ENCODE measurements at places on chromosomes 3 and 15.

DNA sequence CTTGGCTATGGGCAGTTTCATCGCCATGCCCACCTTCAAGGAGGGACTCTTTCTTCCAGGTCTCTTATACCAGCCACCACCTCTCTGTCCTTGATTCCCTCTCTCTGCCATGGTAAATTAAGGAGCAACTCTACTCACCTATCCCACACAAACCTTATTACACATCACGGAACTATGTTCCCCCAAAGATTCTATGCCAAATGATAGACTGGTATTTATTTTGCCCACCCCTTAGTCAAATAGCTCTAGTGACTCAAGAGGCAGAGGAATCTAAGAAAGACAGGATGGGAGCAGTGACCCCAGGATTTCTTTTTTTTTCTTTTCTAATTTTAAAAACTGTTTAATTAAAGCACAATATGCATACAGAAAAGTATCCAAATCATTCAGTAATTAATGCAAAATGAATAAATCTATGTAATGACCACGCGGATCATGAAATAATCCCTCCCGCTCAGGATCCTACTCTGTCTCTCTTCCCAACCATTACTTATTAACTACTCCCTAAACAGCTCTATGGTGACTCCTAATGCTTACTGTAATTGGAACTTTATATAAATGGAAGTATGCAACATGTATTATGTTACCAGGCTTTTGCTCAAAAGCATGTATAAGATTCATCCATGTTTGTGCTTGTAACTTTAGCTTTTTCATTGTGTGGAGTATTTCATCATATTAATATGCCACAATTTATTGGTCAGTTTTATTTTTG, 410.8 kb upstream of the RASGRP1 start:
- DNase-seq: no peak

DNA sequence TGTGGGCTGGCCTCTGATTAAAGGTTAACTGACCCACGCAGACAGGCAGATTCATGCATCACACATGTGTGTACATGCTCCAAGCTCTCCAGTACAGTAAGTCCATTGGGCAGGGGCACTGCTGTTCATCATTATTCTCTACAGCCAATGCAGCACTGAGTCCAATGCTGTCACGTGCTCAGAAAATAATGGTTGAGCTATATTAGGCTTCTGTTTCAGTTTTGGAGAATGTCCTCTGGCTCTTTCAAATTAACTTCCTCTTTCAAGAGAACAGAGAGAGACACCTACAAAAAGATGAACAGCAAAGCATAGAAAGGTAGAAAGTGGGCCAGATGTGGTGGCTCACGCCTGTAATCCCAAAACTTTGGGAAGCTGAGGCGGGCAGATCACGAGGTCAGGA, 202.6 kb downstream of the MEX3B start:
- DNase-seq: no peak

GRCh38 chr15:67040277-67040676, 25.1 kb upstream of the SMAD3 start:
- DNase-seq: no peak

DNA sequence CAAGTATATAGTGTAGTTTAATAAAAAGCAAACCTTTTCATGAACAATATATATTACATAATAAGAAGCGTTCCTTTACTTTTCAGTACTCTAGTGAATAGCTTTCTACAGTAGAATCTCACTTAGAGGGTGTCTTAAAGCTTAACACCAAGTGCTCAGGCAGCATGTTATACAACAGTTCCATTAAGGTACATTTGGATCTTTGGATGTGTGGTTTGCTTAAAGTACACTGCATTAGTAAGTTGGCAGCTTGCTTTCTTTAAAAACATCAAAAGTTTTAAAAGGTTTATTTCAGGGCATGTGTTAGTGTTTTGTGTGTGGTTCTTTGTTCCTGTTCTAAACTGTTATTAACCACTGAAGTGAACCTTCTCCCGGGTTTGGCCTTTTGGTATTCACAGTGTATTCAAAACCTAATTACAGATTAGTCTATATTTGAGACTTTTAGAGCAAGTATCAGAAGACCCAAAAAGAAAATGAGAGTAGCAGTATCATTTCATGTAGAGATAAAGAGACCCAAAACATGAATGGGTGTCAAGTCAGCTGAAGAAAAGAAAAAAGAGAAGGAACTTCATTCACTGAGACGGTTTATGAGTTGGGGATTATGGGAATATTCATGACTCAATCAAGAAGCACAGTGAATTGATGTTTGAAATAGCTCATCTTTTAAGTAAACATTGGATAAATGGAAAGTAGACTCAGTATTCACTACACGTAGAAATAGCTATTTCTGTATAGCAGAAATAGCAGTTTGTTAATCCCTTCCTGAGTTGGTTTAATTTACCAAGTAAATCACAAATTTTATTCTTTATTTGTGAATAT, 93.9 kb downstream of the OPA1 start:
- DNase-seq: no peak

- no peak for DNase-seq
These were observed 341.3 kb upstream of the DPPA4 start for GRCh38 chr3:109678600-109678999.

- no peak for DNase-seq
These were observed 1038.5 kb upstream of the NR2F2 start for GRCh38 chr15:95291898-95292472.

Data from activated CD4-positive, CD25-positive, alpha-beta regulatory T cell treated with anti-CD3 and anti-CD28 coated beads, Interleukin-2, amount 50 U/mL, for 72 hours (primary cell).